ENCODE measurements at places on chromosomes 1 and 21. TPM values are rescaled to one million over a fixed set of nuclear protein-coding genes. Genes with fewer than 3 reads are reported as not detected.

The SERPINC1 gene
- not detected for total RNA-seq

The GJA4 gene
- 18.5 TPM for total RNA-seq

The C1QC gene
- 40.5 TPM for total RNA-seq

The FMO4 gene
- 5.4 TPM for total RNA-seq

The PCP4 gene
- total RNA-seq = 1.1 TPM

The ASPM gene
- 12.7 TPM for total RNA-seq

The PROK1 gene
- not detected for total RNA-seq

The CFHR5 gene
- not detected for total RNA-seq

The LRRC7 gene
- 9.9 TPM for total RNA-seq

The TTLL7 gene
- 6.3 TPM for total RNA-seq

The OR14K1 gene
- not detected for total RNA-seq

The TMOD4 gene
- total RNA-seq = 12.4 TPM

The FAM72B gene
- total RNA-seq = 2.2 TPM

The FALEC gene
- not detected for total RNA-seq

The DENND4B gene
- 46.3 TPM for total RNA-seq

The YTHDF2 gene
- total RNA-seq = 61.8 TPM

The SERINC2 gene
- total RNA-seq = 24.8 TPM

The NPPB gene
- total RNA-seq = not detected

The NGF gene
- 2.2 TPM for total RNA-seq

The CELA2A gene
- total RNA-seq = not detected

The RAP1GAP gene
- total RNA-seq = 20.5 TPM

The SPATA46 gene
- total RNA-seq = not detected

The RPTN gene
- total RNA-seq = not detected

The CLDN14 gene
- total RNA-seq = 5.5 TPM

The SELENBP1 gene
- 60.4 TPM for total RNA-seq

The TYW3 gene
- 11.4 TPM for total RNA-seq

The PM20D1 gene
- total RNA-seq = 0.82 TPM

The FCRL1 gene
- 2.2 TPM for total RNA-seq

The ARTN gene
- total RNA-seq = 2.7 TPM

The C1orf159 gene
- 12.2 TPM for total RNA-seq

The PADI2 gene
- total RNA-seq = 21.5 TPM

The CHRM3 gene
- total RNA-seq = 20.2 TPM

The C1orf122 gene
- total RNA-seq = 17.0 TPM

The SAMD11 gene
- total RNA-seq = 136 TPM

The CFAP45 gene
- 0.41 TPM for total RNA-seq

The IL19 gene
- 0.70 TPM for total RNA-seq

The CFAP141 gene
- total RNA-seq = not detected

The BARHL2 gene
- total RNA-seq = not detected

The RGS8 gene
- not detected for total RNA-seq

The SLC30A10 gene
- total RNA-seq = 0.53 TPM

The SAMSN1 gene
- total RNA-seq = 6.2 TPM

The PTGER3 gene
- total RNA-seq = 146 TPM

The RHOU gene
- 16.0 TPM for total RNA-seq

The ZNF687 gene
- 28.6 TPM for total RNA-seq

The AXDND1 gene
- 1.6 TPM for total RNA-seq

The CR1L gene
- total RNA-seq = 2.5 TPM

The SLC45A1 gene
- 2.0 TPM for total RNA-seq

The PCAT6 gene
- total RNA-seq = not detected

The LCE1D gene
- not detected for total RNA-seq

The FAF1 gene
- total RNA-seq = 40.8 TPM

The WNT3A gene
- total RNA-seq = 0.06 TPM

The FNBP1L gene
- 61.4 TPM for total RNA-seq

The CFAP410 gene
- total RNA-seq = 25.2 TPM

The CELA2B gene
- total RNA-seq = not detected

The SPRR2A gene
- total RNA-seq = not detected

The ANXA9 gene
- 8.5 TPM for total RNA-seq

The IL20 gene
- not detected for total RNA-seq

The GPR37L1 gene
- total RNA-seq = 0.06 TPM

Measured in metanephros (tissue), 2 donors.